ENCODE measurements at places on chromosomes 6 and 20.

DNA sequence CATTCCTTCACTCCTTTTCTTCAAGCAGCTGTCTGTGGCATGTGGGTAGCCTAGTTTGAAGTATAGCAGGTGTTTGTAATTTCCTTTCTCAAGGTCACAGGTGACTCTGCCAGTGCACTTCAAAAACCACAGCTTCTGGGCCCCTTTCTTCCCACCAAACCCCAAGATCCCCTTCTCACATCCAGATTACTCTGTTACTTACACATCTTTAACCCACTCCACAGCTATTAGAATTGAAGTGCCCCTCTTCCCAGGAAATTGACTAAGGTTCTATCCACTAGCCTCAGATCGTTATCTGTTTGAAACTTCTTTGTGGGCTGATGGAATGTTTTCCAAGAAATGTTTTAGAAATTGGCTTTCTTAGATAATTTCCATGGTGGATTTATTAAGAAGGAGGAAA, 150.8 kb downstream of the AHI1 start:
- peak; percentile 49 for DNase-seq

DNA sequence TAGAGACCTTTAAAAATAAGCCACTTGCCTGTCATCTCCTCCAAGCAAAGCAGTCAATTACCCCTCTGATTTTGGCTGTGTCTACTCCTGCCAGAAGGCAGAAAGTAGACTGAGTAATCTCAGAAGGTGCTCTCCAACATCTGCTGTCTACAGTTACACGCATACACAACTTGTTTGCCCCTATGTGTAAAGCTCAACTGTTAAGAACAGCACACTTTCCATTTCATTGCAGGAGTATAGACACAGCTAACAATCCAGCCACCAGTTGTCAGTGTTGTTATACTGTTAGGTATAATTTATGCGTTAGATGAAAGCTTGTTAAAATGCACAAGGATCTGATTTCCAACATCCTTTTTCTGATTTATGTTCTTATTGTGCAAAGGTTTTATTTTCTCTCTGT, 88.2 kb downstream of the SAMD3 start:
- DNase-seq = no peak

DNA sequence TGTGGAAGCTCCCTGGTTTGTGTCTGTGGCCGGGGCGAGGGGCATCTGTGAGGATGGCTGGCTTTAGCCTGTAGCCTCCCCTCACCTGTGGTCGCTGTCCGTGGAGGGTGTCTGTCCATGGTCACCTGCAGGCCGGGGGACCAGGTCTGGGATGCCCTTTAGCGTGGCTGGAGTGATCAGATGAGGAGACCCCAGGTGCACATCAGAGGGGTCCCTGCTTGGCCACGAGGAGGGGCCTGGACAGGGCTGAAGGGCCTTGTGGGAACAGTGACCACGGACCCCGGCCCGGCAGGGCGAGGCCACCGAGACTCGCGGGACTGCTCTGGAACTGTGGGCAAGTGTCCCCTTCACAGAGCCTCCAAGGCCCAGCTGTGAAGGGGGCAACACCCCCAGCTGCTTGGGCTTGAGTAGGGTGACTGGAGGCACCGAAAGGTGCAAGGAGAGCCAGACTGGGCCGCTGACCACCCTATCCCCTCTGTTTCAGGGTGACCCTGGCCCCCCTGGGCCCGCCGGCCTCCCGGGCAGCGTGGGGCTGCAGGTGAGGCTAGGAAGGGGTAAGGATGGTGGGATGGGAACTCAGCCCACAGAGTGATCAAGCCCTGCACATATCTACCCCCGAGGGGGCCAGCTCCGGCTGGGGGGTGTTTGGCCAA, 8.6 kb downstream of the COL9A3 start:
- no peak for DNase-seq

GRCh38 chr6:12584631-12585405, 131.7 kb upstream of the PHACTR1 start:
- no peak for DNase-seq

- no peak for DNase-seq
Measured at GRCh38 chr6:64777941-64778785, 928.9 kb downstream of the EYS start.

DNA sequence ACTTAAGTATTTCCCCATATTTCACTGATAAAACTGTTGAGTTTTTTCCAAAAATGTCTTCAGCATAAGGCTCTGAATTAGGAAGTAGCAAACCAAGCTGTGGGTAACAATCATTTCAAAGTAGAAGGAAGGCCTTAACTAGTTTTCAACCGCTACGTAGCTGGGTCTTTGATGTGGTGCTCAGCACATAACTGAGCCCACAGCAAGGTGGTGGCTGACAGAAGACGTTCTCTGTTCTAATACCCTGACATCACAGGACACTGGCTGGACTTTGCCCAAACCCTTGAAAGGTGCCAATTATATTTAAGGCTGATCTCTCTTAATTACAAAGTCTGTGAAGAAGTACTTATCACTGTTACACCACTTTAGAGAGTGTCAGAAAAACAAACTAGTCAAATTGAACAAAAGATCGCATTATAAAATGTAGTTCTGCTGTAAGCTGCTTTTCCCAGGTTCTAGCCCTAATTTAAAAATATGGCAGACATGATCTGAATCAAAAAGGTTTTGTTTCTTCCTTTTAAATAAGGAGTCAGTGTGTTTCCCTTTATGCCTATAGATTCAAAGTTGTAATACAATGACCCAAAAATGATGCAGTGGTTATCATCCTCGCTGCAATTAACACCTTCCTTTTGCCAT, 26.7 kb downstream of the MAN1A1 start:
- no peak for DNase-seq

GRCh38 chr6:166526937-166527336, 59.5 kb downstream of the RAMACL start:
- DNase-seq = no peak

DNA sequence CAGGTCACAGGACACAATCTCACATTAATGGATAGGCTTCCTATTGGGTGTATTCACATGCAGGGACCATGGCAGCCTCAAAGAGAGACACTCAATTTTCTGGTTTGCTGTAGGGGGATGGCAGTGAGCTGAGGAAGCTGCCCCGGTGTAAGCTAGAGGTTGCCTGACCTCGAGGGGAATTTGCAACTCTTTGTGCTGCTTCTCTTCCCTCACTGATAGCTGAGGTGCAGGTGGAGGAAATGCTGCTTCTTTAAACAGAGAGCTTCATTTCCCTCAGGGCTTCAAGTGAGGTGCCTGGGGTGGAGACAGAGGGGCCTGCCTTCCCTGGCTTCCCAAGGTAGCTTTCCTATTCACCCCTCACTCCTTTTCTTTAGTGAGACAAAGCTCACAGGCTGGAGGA, 151.9 kb downstream of the CD83 start:
- DNase-seq = peak; percentile 84

DNA sequence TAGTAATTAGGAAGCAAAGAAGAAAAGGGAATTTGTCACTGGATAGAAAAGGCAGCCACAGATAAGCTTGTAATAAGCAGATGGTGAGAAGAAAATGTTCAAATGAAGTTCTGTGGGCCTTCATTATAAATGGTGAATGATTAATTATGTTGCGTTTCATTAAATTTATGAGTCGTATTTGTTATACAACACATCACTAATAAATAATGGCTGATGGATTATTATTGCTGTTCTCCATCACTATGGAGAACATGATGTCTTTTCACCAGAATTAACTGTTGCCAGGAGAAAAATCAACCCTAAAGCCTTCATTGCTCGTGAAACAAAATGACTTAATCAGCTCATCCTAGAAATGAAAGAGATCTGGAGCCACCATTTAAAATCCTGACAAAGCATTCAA, 158.5 kb downstream of the BTBD3 start:
- DNase-seq = no peak

GRCh38 chr6:23277521-23278179, 708.3 kb downstream of the HDGFL1 start:
- no peak for DNase-seq

DNA sequence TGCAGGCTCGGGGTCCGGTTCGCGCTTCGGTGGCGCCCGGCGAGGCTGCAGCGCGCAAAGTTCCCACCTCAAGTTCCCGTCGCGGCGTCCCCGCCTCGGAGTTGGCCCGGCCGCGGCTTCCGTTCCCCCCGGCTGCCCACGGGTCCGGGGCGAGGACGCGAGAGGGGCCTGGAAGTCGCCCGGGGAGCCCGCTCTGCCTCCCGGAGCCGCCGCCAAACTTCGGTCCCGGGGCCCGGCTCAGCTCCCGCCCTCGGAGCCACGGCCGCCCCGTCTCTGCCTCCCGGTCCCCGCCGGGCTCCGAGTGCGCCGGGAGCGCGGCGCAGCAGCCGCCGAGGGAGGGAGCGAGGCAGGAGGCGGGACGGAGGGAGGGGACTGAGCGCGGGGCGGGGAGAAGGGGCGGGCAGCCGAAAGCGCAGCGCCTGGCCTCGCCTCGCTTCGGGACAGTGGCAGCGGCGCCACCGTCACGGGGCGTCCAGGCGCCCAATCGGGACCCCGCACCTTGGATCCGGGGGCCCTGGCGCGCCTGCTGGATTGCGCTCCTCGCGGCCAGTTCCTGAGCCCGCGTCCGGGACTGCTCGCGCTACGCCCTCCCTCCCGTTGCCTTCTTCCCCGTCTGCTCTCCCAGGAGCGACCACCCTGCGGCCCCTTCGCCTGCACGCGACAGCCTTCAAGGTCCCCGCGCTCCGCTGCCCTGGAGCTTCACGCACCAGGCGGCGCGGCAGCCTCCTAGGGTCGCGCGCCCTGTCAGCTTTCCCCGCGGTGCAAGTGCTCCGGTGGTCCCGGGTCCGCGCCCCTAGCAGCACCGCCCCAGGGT, at the start of gene KCNG1:
Gene KCNG1, minus strand, starts transcription at position 305 of the 814 bp plus-strand sequence. CDS start 12,769 bp downstream, outside the sequence.
- no peak for DNase-seq

- DNase-seq = no peak
Measured at GRCh38 chr6:35566794-35567193, 54.1 kb upstream of the TULP1 start.

- DNase-seq = no peak
Measured at GRCh38 chr6:134690048-134690447, 259.9 kb downstream of the ALDH8A1 start.

DNA sequence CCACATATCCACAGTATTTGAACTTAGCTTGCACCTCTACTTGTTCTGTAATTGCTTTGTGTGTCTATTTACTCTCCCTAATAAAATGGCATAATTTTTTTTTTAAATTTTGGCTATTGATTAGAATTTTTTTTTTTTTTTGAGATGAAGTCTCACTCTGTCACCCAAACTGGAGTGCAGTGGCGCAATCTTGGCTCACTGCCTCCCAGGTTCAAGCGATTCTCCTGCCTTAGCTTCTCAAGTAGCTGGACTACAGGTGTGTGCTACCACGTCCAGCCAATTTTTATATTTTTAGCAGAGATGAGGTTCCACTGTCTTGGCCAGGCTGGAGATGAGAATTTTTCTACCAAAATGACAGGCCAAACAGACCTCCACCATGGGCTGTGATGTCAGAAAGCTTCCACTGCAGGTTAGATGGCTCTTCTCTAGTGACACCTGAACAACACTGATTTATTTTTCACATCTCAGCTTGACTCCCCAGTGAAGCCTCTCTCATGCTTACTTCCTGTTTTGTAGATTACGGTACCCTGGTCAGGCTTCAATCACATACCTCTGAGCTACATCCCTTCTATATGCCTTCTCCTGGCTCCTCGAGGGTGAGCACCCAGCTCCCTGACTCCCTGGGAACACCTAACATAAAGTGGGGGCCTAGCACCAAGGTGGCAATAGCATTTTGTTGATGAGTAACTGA, 112.8 kb downstream of the ARHGAP18 start:
- DNase-seq = peak; percentile 51

- DNase-seq = peak; percentile 62
Measured at GRCh38 chr6:28355743-28356665, 6.3 kb downstream of the ZKSCAN3 start.

DNA sequence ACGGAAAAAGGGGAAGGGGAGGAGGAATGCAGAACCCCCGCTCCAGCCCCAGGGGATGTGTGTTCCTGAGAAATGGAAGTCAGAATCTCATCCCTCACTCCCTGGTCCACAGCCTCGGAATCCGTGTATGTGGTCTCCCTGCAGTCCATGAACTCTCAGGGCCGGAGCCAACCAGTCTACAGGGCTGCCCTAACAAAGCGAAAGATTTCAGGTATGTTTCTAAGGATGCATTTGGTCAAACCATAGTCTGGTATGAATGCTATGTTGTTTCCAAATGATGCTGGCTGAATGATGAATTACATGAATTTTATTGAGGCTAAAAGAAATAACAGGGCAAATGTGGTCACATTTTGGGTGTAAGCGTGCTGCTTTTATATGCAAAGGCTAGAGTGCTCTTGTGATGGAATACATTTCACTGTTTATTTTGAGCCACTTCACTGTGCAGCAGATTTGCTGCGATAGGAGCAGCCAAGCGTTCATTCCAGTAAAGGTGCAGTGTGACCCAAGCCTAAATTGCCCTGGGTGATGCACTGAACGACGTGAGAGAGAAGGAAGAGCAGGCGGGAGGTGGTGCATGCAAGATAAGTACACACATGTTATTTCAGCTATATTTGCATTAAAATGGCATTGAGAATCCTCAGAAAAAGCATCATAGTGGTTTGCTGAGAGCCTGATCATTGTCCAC, 52.4 kb downstream of the FNDC1 start:
- no peak for DNase-seq

- DNase-seq = no peak
Measured at GRCh38 chr6:64717281-64717680, 989.7 kb downstream of the EYS start.

DNA sequence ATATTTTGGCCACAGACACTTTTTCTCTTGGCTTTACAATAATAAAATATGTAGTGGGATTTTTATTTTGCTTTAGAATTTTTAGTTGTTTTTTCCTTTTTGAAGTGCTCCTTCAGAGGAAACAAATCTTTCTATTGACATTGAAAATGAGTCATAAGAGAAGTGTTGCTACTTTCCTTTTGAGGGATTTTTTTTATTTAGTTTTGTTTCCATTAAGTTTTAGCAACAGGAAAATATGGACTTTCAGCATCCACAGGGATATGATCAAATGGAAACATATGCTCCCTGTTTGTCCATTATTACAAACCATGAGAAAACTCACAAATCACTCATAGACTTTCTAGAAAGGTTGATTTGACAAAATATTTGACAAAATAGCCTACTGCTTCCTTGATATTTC, 65.3 kb upstream of the BMP2 start:
- DNase-seq = no peak

GRCh38 chr6:37714836-37715420, 17.2 kb upstream of the MDGA1 start:
- no peak for DNase-seq

- no peak for DNase-seq
Measured at GRCh38 chr6:111530667-111531066, 47.6 kb upstream of the REV3L start.

DNA sequence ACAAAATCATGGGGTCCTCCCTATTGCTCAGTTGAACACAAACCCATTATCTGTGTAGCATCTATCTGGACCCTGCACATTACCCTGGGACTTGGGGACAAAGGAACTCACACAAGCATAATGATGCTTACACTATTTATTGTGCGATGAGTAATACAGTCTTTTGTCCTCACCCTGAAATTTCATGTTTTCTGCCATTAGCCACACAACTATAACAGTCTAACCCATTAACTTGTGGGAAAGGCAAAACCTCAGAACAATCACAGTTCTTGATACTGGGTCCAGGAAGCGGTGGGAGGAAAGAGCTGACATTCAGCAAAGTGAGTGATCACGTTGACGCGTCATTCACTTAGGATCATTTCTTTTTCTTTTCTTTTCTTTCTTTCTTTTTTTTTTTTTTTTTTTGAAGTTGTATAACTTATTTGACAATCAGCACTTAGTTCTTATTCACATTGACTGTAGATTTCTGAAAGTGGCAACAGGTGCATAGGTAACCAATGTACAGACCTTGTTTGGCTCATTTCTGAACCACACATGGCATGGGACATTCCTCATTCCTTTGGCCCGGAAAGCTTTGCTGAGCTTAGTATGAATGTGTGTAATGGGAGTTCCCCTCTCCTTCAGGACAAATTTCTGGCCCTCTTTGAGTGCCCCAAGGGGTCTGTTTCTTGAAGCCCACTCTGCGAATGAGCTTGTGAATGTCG, 94.8 kb upstream of the CNKSR3 start:
- no peak for DNase-seq

- DNase-seq = no peak
Measured at GRCh38 chr6:126696921-126697693, 357.2 kb downstream of the CENPW start.

All from OCI-LY7 (cell line).